NCI-H2081 (cell line): ENCODE measurements at places on chromosomes 4 and X.

DNA sequence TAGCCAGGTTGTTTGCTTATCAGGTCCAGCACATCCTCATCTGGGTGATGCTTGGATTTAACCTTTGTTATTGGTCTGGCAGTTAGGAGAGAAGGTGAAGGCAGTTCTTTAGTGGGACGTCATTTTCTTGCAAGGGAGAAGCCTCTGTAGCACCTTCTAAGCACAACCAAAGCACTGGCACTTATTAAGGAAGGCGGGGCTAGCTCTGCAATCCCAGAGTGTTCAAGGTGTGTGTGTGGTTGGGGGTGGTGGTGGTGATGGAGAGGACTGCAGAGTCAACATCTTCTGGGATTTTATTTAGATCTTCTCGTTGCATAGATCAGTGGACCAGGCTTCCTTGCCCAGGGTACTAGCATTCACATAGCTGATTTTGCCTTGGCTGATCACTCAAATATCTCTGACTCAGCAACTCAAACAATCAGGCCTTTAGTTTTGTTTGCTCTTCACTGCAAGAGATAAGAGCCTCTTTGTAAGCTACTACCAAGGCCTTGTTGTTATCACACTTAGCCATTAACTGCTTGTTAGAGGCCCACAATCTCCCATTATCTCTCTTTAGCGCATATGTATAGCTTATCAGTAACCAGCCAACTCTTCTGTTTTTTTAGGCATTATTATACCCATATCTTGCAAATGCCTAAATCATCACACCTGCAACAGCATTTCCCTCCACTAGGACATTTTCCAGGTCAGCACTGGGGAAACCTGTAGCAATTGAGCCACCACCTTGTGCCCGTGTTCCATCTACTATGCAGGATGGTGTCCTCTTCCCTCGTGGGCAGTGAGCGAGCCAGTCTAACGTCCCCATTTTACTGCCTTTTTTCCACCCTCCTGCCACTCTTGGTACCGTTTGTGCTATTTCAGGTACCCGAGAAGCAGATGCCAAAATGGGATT, 36.5 kb upstream of the LINC00632 start:
- DNase-seq, result no peak

- DNase-seq, result no peak
These were observed 7.6 kb upstream of the SOWAHB start for GRCh38 chr4:76905521-76905920.

GRCh38 chr4:53914313-53915016, 149.9 kb downstream of the CHIC2 start:
- no peak for DNase-seq

DNA sequence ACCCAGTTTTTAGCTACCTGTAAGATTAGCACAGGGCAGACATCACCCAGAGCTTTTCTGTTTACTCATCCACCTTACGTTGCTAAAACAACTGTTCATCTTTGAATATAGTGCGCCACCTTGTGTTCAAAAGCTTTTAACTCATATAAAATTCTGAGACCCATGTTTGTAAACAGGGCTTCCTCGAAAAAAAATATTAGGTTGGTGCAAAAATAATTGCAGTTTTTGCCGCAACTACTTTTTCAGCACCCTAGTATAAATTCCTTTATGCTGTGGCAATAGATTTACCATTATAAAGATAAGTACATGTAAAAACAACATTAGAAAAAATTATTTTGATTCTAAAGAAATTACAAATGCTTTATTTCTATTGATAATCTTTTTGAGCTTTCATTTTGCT, 147.9 kb downstream of the LRBA start:
- peak; percentile 63 for DNase-seq

DNA sequence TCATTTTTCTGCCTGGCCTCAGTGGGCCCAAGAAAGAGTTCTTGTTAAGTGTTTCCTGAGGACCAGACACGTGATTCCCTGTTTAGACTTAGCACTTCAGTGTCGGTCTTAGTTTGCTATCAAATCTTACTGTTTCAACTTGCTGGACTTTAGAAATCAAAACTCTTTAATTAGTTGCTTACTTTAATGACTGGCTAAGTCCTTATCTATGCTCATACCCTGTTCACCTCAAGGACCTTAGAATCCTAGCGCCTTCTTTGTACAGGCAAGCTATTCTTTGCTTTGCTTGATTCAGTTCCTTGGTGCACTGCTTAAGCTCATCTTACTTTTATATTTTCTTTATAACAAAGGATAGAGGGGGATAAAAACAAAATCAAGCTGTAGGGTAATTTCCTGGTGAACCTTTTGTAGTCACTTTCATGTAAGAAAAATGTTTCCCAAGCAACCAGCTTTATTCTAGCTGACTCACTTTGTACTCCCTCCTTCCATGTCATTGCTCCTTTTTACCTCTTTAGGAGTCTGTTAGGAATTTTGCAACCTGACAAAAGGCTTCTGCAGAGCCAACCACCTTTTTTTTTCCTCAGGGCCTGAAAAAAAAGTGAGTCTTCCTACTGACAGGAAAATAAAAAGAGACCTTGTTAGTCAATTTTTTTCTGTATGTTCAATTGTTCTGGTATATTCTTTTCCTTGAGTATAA, 14.7 kb downstream of the WDR44 start:
- no peak for DNase-seq

GRCh38 chrX:3370656-3371055, 24.2 kb upstream of the MXRA5 start:
- DNase-seq, result no peak

DNA sequence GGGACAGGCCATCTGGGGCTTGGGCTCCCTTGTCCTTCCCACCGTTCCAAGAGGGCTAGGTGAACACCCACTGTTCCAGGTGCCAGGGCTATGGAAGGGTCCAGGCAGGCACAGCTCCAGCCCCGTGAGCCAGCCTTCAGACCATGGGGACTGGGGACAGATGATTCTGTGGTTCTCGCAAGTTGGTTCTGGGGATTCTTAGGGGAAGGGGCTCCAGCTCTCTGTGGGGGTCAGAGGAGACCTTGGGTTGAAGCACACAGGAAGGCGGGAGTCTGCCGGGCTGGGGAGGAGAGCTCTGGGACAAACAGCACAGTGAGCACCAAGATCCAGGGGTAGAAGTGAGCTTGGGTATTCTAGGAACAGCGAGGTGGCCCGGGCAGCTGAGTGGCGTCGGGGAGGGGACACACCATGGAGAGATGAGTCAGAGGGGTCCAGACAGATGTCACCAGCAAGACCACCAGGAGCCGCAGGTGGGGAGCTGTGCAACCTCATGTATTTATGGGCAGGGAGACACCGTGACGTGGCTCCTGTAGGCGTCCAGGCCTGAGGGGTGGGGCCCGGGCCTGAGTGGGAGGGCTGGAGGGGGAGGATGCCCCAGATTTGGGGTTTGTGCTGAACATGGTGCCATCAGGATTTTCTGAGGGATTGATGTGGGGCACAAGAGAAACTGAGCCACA, 48.8 kb upstream of the HMX1 start:
- no peak for DNase-seq

GRCh38 chr4:45518832-45519231, 605.0 kb downstream of the GABRG1 start:
- DNase-seq, result no peak

- no peak for DNase-seq
These were observed 33.0 kb upstream of the ABCG2 start for GRCh38 chr4:88191404-88191803.

- DNase-seq, result no peak
These were observed 2.4 kb upstream of the TLR10 start for GRCh38 chr4:38785041-38785790.

DNA sequence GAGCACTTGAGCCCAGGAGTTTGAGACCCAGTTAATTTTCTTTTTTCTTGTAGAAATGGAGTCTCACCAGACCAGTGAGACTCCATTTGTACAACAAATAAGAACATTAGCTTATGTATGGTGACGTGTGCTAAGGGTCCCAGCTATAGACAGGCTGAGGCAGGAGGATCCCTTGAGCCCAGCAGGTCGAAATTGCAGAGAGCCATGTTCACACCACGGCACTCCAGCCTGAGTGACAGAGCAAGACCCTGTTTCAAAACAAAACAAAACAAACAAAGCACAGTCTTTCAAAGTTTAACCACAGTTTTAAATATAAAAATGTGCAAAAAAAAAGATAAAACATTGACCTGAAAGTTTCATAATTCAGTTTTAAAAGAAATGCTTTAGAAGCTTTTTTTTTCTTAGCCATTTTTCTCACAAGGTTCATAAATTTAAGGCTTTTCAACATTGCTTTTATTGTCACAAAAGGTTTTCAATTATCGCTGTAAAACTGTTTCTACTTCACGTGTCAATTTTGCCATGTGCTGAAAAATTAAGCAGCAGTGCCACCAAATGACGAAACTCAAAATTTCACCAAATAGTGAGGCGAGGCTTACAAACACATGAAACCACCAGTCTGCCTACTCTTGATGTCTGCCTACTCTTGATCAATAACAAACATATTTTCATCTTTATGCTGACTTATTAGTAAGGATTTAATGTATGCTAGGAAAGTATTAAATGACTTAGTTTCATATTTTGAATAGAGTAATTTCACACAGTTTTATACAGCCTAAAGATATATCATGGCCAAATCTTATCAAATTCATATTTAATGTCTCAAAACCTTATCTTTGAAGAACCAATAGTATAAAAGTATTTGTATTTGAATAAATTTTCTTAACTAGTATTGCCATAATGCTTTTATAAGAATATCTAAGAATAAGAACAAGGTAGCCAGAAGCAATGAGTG, 126.3 kb downstream of the NEK1 start:
- peak; percentile 29 for DNase-seq

DNA sequence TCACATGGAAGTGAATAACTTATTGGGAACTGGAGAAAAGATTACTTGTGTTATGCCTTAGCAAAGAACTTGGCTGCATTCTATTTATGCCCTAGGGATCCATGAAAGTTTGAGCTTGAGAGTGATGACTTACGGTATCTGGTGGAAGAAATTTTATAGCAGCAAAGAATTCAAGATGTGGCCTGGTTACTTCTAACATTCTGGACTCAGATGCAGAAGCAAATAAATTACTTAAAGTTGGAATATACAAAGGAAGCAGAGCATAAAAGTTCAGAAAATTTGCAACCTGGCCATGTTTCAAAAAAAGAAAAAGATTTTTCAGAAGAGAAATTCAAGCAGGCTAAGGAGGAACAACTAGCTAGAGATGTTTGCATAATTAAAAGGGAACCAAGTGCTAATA, 252.3 kb upstream of the WDFY3 start:
- DNase-seq, result no peak

DNA sequence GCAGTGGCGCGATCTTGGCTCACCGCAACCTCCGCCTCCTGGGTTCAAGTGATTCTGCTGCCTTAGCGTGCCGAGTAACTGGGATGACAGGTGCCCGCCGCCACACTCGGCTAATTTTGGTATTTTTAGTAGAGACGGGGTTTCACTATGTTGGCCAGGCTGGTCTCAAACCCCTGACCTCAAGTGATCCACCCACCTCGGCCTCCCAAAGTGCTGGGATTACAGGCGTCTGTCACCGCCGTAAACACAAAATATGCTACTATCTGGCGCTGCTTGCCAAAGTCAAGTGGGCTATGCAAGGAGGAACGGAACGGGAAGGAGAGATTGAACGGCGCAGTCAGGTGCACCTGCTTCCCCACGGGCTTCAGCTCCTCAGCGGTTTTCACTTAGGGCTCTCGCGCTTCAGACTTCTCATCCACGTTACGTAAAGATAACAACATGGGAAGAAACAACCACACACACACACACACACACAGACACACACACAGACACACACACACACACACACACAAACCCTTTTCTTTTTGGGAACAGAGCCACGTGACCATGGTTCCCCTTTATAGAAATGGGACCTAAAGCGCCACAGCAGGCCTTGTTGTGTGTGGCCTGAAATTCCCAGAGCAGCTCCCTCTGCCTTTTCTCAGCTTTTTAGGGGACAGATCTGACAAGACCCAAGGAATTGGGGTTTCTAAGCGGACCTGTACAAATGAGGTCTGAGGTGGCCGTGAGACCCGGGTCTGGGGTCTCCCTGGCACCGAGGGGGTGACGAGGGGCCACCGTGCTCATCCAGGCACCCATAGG, 1.5 kb downstream of the P2RY8 start:
- no peak for DNase-seq

DNA sequence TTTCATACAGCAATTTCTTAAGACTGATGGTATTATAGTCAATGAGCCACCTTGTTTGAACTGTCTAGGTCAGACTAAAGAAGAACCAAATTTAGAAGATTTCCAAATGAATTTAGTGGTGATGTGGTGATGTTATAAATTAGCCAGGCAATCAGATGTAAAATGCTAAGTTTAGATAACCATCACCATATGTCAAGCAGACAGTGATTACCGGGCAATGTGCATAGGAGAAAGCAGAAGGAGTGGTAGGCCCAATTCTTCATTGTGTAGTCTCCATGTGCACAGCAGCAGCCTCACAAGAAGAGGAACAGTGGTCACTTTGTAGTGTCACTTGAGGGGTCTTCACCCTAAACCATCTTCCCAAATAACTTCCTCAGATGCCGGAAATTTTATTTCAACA, 198.8 kb downstream of the ANTXR2 start:
- DNase-seq, result no peak

DNA sequence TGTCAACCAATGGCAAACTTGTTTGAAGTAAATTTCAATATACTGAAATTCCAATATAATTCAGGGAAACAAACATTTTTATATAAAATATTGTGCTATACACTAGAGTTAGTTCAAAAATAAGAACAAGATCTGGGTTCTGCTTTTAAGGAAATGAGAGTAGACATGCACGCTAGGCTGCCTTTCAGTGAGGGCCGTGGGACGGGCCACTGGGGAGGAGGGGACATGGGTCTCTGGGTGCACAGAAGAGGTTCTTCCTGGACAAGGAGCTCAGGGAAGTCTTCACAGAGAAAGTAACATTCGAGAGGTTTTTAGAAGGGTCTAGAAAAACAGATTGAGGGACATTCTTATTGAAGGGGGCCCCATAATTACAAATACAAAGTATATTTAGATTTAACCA, 64.4 kb downstream of the SHROOM3 start:
- no peak for DNase-seq

DNA sequence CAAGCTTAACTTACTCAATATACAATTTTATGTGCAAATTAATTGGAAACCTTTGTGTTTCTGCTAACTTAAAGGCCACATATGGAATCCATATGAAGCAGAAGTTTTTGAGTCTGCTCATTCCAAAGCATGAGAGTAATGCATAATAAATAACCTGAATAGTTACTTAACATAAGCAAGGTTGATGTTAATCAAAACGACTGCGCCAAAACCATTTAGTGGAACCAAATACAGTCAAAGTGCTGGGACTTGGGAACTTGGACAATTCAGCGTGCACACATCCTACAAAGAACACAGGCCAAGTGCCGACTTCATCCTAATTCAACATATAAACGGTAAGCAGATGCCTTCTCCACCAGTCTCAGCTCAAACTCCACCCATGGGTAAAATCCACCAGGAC, 17.0 kb downstream of the TSPAN5 start:
- no peak for DNase-seq

- DNase-seq, result no peak
These were observed 177.7 kb downstream of the ZNF674 start for GRCh38 chrX:46367491-46367890.

DNA sequence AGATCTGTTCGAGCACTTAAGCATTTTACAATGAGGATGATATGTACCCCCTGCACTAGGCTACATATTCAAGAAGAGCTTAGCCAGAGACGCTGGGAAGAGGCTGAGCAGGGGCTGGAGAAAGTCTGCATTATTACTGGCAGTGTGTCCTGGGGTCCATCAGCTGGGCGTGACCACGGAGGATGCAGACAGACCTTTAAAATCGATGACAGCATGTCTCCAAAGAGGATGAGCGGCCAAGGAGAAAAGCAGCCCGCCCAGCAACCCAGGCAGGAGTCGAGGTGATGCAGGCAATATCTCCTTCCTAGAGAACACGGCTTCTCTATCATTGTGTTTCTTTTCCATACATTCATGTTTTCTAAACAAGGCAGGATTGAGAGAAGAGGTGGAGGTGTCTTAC, 300.7 kb downstream of the USP46 start:
- DNase-seq, result no peak
